NCI-H1694 (cell line): ENCODE measurements at places on chromosomes 11 and 22.

GRCh38 chr11:87265979-87266378 lies 228.2 kb downstream of the TMEM135 start:
- no peak for DNase-seq

DNA sequence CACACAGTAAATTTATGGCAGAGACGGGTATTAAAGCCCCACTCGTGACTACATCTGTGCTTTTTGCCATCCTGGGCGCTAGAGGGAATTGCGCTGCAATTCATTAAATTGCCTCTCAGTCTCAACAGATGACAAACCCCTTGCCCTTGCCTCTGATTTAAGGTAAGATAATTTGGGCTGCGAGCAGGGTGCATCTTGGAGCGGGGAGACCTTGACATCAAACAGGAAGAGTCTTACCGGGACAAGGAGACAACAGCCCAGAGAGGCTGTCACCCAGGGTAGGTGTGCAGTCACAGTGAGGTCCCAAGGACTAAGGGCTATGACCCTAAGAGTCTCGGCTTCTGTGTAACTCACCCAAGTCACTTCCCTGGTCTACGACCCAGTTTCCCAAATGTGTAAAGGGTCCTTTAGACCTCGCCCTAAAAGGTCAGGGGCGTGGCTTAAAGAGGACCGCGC lies 449 bp upstream of the TOM1 start:
- DNase-seq = peak; percentile 28

DNA sequence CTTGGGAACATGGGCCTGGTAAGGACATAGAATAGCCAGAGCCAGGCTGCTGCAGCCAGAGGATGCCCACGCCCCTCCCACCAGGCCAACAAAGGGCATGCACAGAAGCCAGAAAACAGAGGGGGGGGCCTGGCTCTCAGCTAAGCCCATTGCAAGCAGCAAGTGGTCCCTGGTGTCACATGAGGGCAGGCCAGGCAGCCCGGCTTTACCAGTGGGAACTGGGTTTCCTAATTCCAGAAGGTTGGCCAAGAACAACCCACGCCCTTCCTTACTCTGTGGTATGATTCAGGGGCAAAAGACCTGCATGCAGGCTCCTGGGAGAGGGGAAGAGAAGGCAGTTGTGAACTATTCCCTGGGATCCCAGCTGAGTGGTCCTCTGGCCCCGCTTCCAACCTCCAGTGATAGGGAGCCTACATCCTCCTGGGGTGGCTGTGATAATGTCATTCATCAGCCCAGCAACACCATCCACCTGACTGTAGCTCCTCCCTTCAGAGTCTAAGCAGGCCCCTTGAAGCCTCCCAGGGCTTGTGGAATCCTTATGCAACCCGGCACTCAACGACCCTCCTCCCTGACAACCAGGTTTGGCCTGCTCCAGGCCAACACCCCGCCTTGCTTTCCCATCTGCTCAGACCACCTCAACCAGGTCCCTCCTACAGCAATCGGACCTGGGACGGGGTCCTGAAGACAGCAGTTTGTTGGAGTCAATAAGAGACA lies 62.1 kb upstream of the LMO1 start:
- DNase-seq = no peak

GRCh38 chr11:117855186-117855845 lies 21.1 kb downstream of the FXYD6 start:
- DNase-seq = no peak

- no peak for DNase-seq
These were observed 153.3 kb downstream of the EFCAB6 start for GRCh38 chr22:43658823-43659222.

GRCh38 chr11:130705670-130706421 lies 210.4 kb downstream of the SNX19 start:
- no peak for DNase-seq

DNA sequence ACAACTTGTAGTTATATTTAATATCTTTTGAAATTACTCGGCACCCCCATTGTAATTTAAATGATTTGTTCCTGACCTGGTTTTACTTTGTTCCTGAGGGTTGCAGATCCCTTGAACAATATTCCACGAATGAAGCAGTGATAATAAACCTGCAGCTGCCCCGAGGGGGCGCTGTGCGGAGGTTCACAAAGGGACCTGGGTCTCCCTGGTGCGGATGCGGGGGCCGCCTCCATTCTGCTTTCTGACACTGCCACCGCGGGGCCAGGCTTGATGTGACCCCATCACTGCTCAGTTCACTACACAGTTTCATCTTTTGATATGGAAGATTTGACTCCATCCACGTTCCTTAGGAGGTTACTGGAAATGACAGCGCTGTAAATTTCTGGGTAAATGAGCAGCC lies 62.9 kb upstream of the PRODH start:
- no peak for DNase-seq

- no peak for DNase-seq
These were observed 511.2 kb upstream of the RAG2 start for GRCh38 chr11:37109286-37109585.

- DNase-seq = no peak
These were observed 337.9 kb downstream of the NELL1 start for GRCh38 chr11:21007297-21007696.

GRCh38 chr11:126415128-126415527 lies 59.6 kb downstream of the ST3GAL4 start:
- no peak for DNase-seq

GRCh38 chr11:111765320-111765983 lies 737 bp downstream of the PPP2R1B start:
- DNase-seq = no peak

- peak; percentile 22 for DNase-seq
These were observed 84.9 kb downstream of the CTTN start for GRCh38 chr11:70483077-70483861.

DNA sequence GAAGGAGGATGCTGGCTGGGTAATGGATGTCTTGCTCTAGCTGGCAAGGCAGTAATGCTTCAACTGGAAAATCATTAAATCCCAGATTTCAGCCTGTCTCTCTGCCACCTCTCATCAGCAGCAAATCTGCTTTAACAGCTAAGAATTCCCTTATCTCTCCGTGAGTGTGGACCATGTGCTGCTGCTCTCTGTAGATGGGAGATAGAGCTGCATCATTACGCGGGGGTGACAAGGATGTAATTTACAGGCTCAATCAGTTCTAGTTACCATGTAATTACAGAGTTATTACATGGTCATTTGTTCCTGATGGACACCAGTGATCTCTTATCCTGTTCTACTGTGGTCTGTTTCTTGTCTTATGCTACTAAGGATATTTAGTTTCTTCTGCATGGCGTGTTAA lies 665.4 kb downstream of the NTM start:
- no peak for DNase-seq

DNA sequence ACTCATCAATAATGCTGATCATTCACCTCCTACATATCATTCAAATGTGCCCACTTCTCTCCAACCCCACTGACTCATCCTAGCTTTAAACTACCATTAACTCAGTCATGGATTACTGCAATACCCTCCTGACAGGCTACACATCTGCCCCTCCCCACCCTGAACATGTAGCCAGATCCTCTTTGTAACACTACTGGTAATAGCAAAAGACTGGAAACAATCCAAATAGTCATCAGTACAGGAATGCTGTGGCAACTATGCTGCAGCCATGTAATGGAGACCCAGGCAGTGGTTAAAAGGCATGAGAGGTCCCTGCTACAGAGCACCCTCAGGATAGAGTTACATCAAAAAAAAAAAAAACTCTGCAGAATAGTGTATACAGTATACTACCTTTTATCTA lies 16.6 kb downstream of the SLC43A3 start:
- no peak for DNase-seq

DNA sequence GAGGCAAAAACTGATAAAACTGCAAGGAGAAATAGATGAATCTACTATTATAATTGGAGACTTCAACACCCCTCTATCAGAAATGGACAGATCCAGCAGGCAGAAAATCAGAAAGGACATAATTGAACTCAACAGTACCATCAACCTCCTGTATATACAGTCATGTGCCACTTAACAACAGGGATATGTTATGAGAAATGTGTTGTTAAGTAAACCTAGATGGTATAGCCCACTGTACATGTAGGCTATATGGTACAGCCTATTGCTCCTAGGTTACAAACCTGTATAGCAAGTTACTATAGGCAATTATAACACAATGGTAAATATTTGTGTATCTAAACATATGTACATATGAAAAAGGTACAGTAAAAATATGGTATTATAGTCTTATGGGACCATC lies 66.8 kb upstream of the PHF21A start:
- no peak for DNase-seq

GRCh38 chr11:2781408-2782274 lies 81.8 kb upstream of the KCNQ1OT1 start:
- DNase-seq = no peak

GRCh38 chr11:128628686-128629085 lies 41.3 kb upstream of the ETS1 start:
- no peak for DNase-seq

DNA sequence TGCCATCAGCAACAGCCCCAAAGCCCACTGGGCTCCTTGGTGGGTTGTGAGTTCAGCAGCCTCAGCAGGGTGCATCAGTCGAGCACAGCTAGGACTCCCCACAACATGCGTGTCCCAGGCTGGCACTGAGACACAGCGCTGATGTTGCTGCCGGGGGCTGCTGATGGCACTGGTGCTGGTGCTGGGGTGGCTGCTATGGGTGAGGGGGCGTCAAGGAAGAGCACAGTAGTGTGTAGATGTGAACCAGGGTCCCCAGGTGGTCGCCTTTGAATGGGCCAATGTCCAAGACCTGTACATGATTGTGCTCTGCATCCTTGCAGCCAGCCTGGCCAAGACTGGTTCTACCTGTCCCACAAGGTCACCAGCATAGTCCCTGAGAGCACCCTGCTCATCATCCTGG lies 121.3 kb upstream of the SERPIND1 start:
- DNase-seq = no peak

- DNase-seq = no peak
These were observed 29.4 kb downstream of the IFT27 start for GRCh38 chr22:36746375-36746970.

- DNase-seq = no peak
These were observed 117.8 kb downstream of the APOL5 start for GRCh38 chr22:35835267-35835997.

DNA sequence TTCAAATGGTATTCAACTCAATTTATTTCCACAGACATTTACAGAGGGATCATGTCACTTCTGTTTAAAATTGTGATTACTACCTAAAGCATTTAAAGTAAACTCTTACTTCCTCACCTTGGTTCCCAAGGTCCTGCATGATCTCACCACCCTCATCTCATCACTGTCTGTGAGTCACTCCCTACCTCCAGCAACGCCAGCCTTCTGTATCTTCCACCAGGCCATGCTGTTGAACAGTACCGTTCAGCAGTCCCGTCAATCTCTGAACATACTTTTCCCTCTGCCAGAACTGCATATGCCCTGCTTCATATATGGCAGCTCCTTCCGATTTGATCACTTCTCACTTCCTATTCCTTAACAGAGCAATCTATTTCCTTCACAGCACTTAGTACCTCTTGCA lies 2.0 kb downstream of the FBXO3 start:
- DNase-seq = no peak

GRCh38 chr22:21816787-21817496 lies 50.5 kb downstream of the MAPK1 start:
- no peak for DNase-seq

GRCh38 chr22:33018232-33018864 lies 39.8 kb downstream of the SYN3 start:
- DNase-seq = peak; percentile 42

- no peak for DNase-seq
These were observed 7.9 kb upstream of the CTSC start for GRCh38 chr11:88345408-88345807.

GRCh38 chr22:37443977-37444376 lies 16.7 kb upstream of the ELFN2 start:
- DNase-seq = no peak

- no peak for DNase-seq
These were observed 46.9 kb upstream of the PICALM start for GRCh38 chr11:86115542-86116385.

DNA sequence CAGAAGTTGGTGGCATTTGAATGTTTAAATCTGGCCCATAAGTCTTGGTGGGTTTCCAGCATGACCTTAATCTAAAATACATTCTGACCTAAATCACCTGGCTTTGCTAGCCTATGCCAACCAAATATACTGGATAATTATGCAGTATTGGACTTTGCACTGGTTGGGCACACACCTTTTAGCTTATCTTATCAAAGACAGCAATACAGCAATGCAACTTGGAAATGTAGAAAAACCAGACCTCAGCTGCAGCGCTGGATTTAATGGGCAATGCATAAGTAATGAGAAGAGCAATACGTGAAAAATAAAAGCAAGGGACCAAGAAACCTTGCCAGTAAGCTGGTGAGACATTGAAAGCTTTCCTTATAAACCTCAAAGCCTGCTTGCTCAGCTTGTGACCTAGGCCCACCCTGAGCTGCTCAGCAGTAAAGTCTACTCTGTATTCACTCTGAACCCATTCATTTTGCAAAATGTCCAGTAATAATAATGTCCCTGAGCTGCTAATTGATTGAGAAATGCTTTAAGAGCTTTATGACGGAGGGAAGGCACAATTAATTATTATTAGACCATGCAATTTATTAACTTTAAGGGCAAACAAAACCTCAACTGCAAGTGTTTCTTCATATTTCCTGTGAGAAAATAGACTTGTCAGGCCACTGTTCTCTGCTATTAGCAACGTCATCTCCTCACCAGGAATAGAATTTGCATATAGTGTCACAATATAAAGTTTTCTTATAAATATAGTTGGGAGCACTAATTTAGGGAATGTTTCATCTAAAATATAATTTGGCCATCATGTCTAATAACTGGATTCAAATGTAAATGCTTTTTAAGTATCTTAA lies 49.4 kb upstream of the CEP295 start:
- no peak for DNase-seq

DNA sequence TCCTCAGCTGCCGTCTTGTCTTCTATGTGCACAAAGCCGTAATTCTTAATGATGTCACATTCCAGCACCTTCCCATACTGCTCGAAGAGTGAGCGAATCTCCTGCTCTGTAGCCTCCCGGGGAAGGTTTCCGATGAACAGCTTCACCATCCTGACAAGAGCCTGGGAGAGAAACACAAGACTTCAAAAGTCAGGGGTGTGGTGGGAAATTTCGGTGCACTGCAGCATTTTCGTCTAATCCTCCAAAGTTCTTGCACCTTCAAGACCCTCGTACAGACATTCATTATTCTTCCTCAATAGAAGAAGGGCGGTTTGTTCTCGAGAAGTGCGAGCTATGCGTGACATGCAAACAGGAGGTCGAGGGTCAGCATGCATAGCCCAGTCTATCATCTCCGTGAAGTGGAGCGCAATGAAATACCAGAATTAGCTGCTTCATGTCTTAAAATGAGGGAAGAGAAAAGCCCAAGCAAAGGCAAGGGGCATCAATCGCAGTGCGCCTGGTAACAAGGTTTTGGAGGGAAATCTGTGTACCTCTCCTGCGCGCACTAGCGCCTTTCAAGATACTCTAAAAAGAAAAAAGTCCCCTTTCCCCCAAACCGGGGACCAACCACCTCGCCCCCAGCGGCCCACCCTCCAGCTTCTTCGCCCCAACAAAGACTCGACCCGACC lies 622 bp downstream of the RBM4B start:
- no peak for DNase-seq

DNA sequence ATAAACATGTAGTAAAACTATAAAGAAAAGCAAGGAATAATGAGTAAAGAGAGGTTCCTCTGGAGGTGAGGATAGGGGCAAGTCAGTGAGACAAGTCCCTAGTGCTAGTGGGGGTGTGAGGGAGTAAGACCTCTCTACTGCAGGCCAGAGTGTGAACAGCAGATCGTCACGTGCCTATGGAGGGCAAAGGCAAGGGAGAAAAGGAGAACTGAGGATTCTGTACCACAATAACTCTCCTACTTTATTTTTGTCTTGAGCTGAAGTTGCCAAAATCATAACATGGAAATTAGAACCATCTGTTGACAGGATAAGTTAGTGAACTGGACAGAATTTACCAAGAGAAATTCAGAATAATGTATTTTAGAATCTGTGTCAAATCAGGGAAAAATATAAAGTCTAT lies 77.6 kb downstream of the ENTHD1 start:
- no peak for DNase-seq
